ENCODE measurements at places on chromosomes 12 and 14.

DNA sequence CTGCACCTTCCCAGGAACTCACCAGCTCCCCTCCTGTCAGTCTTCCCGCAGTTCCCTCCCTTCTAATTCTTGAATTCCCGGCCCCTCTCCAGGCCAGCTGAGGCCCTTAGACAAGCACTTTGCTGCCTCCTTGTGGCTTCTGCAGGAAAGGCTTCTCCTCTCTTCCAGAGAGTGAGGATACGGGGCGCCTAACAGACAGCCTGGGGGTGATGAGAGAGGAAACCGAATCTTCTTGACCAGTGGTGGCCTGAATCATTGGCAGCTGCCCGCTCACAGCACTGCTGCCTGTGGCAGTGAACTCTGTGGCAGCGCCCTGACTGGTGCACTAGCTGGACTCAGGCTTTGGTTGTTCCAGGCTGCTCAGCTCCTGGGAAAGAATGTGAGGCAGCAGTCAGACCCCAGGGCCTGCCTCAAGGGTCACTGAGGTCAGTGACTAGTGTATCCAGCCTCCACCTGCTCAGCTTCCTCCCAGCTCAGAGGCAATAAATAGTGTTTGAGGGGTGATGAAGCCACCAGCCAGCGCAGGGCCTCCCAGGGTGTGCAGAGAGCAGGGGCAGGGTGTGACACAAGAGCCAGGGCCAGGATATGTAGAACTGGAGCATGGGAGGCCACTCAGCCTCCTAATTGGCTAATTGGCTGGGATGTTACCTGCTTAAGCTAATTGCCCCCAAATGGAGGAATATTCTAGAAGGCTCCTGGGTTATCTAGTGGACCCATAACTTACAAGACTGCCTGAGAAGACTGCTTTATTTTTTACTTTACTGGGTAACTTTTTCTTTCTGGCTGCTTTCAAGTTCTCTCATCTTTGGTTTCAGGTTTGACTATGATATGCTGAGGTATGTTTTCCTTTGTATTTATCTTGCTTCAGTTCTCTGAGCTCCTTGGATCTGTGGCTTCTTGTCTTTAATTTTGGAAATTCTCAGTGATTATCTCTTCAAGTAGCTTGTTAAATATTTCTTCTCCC is 12.9 kb upstream of the MCRS1 start:
- peak; percentile 90 for DNase-seq

DNA sequence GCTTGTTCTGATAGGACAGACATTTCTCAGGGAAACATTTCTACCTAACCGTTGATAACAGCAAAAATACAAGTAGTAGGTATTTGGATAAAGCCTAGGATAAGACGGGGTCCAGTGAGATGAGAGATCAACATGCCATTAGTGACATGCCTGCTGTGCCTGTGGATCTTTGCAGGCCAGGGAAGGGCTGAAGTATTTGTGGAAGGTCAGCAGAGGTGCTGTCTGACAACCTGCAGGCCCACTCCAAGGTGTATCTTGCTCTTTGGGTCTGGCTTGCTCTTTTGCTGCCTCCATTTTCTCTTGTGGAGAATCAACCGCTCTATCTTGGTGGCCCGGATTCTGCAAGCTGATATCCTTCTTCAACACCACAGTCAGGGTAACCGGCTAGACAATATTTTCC is 46.7 kb downstream of the MSRB3 start:
- DNase-seq = no peak

DNA sequence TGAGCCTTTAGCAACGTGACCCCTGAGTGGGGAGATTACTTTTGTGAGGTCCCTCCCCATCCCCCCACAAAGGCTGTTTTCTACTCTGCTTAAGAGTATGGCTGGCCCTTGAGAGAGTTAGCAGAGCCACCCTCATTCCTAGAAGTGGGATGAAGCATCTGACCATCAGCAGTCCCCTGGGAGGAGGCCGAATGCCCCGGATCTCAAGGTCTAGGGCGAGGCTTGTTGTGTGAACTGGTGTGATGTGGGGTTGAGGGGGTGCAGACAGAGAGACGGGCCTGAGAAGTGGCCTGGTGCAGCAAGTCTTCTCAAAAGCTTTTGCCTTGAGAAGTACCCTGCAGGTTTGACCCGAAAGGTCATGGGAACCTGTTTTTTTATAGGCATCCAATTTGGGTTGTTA is 153.0 kb upstream of the FKBP4 start:
- no peak for DNase-seq

GRCh38 chr12:4270831-4271716 is 2.5 kb upstream of the CCND2 start:
- no peak for DNase-seq

GRCh38 chr14:61671082-61671481 is 24.2 kb upstream of the HIF1A start:
- DNase-seq = no peak

- no peak for DNase-seq
Measured at GRCh38 chr14:24809135-24809534, 175.1 kb upstream of the GZMB start.

DNA sequence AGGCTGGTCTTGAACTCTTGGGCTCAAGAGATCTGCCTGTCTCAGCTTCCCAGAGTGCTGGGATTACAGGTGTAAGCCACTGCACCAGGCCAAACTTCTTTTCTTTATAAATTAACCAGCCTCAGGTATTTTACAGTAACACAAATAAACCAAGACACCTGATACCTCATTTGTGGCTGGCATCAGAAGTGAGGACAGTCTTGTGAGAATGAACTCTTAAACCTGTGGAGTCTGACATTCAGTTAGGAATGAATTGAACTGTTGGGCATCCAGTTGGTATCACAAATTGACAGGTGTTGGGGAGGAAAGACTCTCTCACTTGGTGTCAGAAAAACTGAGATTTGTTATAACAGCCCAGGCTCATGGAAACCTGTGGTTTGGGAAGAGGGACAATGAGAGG is 120.5 kb downstream of the DENND5B start:
- DNase-seq = no peak

GRCh38 chr14:43789458-43789857 is 717.6 kb downstream of the FSCB start:
- DNase-seq = no peak

DNA sequence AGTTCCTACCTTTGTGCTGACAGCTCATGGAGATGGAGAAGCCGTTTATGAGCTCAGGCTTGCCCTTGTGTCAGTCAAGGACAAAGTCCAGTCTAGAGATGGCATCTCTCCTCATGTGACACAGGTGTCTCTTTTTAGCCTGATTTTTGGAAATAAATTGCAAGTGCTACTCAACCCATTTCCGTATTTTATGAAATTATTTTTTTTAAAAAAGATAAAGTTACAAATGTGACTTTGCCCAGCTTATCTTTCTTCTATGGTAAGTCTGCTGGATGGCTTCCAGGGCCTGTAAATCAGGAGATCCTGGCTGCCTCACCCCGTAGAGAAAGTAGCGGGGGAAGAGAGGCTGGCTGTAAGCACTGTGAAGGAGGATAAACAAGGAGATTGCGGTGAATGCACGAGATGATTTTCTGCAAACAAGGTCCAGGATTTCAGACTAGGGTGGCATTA is 169.7 kb downstream of the MYRFL start:
- DNase-seq = no peak

DNA sequence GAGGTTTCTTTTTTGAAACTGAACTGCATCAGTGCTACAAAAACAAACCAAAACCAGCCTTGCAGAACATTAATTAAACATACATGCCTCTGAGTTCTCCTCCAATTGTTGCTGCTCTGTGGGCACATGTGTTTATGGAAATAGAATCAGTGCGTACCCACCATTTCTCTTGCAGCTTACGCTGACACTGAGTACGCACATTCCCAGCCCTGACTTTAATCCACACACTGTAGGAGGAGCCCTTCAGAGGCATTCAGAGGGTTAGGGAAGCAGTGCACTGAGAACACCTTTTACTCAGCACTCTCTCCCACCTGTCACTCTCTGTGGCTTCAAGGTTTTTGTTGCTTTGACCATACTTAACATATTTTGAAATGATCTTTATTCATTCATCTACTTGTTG is 250.5 kb upstream of the PWP1 start:
- DNase-seq = no peak

- DNase-seq = no peak
Measured at GRCh38 chr14:20209595-20209994, 13.9 kb upstream of the OR11H6 start.

- DNase-seq = peak; percentile 59
Measured at GRCh38 chr12:89768586-89769482, 60.2 kb upstream of the ATP2B1 start.

GRCh38 chr14:22513066-22513812 is 75.8 kb downstream of the DAD1 start:
- no peak for DNase-seq

DNA sequence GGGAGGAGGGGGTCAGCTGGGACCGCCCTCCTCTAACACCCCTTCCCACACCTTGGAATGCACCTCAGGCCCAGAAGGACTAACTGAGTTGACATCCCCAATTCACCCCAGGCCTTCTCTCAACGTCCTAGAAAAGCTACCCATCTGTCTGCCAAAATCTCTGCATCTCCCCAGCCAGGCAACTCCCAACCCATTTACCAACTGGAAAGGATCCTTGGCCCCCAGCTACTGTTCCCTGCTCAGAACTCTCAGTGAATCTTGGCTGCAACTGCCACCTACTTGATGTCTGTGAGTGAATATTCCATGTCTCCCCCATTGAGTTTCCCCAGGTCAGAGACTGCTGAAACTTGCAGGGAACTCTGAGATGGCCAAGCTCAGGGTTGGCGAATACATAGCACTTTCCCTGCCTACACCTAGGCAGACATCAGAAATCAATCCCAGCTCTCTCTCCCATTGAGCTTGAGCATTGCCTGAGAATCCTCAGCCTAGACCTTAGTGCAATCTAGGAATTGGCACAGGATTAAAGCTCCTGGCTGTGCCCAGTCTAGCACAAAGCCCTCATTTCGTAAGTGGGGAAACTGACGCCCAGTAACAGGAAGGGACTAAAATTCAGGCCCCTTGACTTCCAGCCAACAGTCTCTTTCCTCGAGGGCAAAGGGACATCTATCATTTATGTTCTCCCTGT is 71.9 kb upstream of the NCOR2 start:
- DNase-seq = no peak

- DNase-seq = no peak
Measured at GRCh38 chr14:83533734-83534133, 1996.2 kb upstream of the FLRT2 start.

DNA sequence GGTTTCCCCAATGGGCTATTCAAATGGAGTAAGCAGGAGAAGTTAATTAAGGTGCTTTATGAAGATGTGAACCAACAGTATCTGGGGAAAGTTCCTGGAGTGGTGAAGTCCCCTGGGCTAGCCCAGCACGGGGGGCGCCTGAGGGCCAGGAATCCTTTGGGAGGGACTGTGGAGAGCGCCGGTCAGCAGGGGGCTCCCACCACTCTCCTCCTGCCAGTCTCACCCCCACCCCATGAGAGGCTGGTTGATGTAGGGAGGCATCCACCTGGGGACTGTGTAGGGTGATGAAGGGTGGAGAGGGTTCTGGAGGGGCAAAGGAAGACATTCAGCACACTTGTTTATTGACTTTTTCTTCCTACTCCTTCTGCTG is 4.4 kb downstream of the CEBPE start:
- DNase-seq = no peak

DNA sequence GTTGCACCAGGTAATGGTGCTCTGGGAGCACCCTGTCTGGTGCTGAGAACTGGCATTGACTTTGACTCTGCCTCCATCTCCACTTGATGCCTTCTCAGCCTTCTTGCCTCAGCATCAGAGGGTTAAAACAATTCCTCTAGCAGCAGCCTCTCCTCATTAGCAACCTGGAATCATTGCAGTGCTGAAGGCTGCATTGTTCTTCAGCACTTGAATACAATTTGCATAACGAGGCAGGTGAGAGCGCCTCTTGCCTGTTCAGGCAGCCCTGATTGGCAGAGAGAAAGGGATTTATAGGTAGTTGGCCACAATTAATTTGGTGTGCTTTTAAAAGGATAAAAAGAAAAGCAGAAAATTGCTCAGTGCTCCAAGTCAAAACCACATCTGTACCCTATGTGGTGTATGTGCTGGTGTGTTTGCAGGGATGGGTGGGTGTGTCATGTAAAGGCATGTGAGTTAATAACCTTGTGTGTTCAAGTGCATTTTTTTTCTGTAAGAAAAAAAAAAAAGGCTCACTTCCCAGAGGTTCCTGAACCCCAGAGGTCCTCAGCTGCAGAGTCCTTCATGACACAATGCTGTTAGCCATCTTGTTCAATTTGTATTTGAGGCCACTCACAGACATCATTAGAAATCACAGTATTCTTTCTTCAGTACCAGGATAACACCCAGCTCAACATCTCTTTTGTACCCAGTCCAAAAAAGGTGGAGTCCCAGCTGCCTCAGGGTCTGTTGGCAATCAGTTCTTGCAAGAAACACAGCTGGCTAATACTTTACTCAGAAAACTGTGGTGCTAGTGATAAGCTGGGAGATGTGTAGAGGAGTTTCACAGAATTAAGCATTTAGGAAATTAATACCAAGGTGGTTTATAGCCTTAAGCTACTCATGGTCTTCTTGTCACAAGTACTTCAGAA is 385.6 kb downstream of the GRIN2B start:
- DNase-seq = no peak

DNA sequence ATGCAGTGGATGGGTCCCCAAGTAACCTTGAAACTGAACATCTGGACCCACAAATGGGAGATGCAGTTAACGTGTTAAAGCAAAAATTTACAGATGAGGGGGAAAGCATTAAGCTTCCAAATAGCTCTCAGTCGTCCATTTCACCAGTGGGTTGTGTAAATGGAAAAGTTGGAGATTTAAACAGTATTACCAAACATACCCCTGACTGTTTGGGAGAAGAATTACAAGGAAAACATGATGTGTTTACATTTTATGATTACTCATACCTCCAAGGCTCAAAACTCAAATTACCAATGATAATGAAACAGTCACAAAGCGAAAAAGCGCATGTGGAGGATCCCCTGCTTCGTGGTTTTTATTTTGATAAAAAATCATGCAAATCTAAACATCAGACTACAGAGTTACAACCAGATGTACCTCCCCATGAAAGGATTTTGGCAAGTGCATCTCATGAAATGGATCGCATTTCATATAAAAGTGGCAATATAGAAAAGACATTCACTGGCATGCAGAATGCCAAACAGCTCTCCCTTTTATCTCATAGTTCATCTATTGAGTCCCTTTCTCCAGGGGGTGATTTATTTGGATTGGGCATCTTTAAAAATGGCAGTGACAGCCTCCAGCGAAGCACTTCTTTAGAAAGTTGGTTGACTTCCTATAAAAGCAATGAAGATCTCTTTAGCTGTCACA is 116.6 kb upstream of the NPAS3 start:
- DNase-seq = no peak

DNA sequence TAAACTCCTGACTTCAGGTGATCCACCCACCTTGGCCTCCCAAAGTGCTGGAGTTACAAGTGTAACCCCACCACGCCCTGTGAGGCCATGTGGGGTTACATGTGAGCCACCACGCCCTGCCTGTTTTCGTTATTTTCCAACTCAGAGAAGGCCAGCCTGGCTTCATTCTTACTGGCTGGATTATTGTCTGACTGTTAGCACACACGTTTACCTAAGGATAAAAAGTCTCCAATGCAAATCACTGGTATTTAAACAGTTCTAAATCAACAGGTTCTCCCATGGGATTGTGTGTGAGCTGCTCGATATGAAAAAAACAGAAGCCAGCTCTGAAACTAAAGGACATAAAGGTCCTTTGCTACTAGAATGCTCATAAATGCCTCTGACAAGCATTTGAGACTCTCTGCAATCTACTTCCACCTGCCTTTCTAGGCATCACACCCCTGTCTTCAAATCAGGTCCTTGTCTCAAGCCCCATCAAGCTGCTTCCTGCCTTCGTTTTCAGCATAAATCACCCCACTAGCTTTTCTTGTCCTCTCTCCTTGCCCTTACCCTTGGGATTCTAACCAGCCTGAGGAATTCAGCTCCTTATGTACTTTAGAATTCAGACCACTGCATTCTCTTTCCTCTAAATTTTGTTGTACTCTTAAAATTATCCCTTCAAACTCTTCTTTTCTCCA is 265.0 kb downstream of the DUSP6 start:
- DNase-seq = no peak
